ENCODE measurements at places on chromosomes 12 and 14.

DNA sequence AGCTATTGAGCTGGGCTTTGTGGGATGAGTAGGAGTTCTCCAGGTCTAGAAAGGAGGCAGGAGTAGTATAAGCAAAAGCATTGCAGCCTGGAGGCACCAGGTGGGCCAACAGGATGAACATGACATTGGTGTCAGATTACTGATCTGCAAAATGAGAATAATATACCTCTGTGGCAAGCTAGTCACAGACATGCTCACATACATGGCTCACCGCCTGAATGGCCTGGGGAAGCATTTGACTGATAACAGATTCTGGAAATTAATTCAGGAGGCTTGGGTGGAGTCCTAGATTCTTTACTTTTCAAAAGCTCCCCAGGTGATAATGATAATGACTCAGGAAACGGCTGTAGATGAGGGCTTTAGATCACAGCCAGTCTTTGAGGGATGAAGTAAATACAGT, 709 bp downstream of the TCL1B start:
- no peak for DNase-seq

DNA sequence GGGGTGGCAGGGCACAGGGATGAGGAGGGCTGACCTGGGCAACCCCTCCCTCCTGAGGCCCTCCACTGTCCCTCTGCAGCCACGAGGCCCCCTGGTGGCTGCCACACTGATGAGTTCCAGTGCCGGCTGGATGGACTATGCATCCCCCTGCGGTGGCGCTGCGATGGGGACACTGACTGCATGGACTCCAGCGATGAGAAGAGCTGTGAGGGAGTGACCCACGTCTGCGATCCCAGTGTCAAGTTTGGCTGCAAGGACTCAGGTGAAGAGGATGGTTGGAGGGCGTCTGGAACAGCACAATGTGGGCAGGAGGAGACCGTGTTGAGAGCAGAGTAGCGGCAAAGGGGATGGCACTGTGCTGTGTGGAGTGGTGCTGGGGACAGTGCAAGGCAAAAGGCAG, 25.7 kb upstream of the LRP1-AS start:
- peak; percentile 65 for DNase-seq

DNA sequence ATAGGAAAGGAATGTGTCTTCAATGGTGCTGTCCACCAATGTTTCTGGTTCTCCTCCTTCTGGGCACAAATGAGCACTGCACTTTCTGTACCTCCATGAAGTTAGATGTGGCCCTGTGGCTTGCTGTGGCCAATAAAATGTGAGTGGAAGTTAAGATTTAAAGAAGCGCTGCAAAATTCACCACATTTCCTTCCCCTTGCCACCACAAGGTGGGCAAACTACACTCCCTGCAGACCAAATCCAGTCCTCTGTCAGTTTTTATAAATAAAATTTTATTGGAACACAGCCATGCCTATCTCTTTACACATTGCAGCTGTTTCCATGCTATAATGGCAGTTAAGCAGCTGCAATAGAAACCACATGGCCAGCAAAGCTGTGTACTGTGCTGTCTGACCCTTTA, 141.4 kb upstream of the TMPO start:
- DNase-seq: no peak

DNA sequence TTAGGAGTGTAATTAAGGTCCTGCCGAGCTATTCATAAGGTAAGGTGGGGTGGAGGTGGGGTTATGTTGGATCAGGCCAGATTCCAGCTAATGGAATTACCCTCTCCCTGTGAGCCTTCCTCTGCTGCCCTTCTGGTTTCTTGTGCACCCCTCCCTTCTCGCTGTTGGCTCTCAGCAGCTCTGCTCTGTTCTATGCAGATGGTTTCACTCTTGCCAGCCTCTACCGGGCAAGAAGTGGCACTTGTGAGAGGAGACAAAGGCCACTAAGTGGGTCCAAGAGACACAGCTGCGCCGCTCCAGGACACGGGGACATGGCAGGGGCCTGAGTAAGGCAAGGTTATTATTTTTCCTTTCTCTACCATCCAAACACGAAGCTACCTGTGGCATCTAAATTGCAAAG, 334.4 kb downstream of the EMP1 start:
- DNase-seq: no peak

GRCh38 chr12:69007855-69008351, 74.9 kb upstream of the CPM start:
- DNase-seq: no peak

DNA sequence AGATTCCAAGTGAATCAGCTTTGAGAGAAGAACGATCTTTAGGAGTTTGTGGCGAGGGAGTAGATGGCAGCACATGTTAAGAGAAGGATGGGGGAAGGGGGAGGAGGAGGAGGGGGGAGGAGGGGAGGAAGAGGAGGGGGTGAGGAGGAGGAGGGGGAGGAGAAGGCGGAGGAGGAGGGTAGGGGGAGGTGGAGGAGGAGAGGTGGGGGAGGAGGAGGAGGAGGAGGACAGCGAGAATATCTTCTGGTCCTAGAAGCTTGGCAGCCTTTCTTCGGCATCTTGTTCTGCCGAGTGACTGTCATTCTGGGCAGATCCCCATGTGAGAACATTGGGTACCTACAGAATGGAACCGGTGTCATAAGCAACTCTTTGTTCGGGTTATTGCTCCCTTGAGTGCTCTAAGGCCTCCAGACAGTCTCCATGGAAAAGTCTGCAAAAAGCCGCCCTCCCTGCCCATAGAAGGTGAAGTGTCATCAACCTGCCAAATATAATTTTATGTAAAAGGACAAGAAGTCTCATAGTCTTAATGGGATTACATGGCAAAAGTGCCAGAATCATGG, 6.9 kb downstream of the RFC5 start:
- DNase-seq: no peak

- no peak for DNase-seq
Measured at GRCh38 chr12:109448707-109449390, 28.3 kb downstream of the KCTD10 start.

GRCh38 chr12:97924122-97924521, 461.5 kb downstream of the RMST start:
- no peak for DNase-seq

DNA sequence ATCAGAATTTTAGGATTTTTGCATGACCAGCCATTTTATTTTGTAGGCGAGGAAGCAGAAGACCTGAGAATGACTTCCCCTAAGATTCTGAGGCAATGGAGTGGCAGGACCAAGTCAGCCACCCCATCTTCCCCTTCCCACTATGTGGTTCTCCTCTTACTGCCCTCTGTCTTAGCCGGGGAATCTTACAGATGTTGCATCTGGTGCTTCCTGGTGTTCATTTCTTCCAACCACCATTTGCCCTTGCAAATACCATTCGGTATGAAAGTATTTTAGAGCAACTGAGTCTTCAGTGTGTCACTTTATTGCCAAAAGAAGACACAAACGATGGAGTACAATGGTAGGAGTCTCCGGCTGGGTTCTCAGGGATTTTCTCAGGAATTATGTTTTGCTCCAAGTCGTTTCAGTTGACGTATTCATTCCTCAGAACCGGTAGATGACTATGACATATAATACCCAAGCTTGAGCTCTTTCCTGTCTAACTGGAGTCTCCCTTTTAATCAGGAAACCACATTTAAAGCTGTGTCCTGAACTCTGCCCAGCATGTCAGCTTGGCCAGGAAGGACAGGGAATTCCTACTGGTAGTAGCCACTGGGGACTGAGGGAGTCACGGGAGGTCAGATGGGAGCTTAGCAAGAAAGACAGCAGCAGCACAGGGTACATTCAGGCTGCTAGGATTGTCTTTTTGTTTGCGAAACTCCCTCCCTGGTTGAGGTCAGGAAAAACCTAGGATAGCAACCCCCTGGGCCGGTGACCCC, 87.0 kb downstream of the SAMD4A start:
- no peak for DNase-seq

DNA sequence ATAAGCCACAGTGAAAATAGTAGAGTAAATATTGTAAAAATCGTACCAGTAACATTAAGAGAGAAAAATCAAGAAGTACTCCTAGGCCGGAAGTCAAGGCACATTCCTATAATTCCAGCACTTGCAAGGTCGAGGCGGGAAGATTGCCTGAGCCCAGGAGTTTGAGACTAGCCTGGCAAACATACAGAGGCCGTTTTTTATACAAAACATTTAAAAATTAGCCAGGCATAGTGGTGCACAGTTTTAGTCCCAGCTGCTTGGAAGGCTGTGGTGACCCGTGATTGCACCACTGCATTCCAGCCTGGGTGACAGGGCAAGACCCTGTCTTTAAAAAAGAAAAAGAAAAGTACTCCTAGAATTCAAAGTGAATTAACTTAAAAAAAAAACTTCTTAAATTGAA, 341.8 kb downstream of the C12orf50 start:
- DNase-seq: no peak

- no peak for DNase-seq
Measured at GRCh38 chr12:124610021-124610612, 42.7 kb upstream of the NCOR2 start.

GRCh38 chr12:40615590-40615989, 76.6 kb upstream of the CNTN1 start:
- no peak for DNase-seq

DNA sequence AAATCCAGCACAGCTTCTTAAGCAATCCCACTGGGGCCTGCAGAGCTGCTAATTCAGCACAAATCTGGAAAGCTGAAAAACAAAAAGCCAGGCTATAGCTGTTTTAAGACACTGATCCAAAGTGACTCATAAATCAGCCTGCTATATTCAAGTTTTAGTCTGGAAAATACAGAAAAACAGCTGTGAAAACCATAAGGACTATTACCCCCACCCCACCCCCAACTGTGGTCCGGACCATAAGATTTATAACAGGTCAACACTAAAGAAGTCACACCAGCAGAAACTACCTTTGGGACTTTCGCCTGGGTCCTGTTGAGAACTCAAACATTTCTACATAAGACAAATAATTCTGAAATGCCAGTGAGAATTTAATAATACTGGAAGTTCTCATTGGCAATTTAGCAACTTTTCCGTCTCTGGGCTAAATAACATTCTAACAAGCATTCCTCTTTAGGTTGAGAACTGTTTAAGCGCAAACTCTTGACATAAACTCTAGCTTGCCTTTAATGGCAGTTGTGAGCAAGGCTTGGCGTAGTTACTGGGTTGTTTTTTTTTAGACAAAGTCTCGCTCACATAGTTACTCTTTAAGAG, 3.3 kb downstream of the LRIG3 start:
- DNase-seq: no peak

DNA sequence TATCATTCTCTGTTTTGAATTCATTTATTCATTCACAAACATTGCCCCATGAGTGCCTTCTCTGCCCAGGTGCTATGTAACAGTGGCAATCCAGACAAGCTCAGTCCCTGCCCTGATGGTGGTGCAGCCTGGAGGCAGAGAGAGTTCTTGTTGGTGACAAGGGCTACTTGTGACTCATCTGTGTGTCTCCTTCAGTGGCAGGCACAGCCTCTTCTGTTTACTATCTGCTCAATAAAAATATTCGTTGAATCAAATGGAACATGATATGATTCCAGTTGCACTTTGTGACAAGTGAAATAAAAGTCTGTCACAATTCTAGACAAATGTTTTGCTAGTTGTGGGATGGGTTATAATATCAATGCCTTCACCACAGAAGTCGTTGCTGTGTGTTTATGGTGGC, 20.6 kb upstream of the CPM start:
- DNase-seq: no peak

- DNase-seq: no peak
Measured at GRCh38 chr14:102275866-102276265, 29.1 kb downstream of the MOK start.

DNA sequence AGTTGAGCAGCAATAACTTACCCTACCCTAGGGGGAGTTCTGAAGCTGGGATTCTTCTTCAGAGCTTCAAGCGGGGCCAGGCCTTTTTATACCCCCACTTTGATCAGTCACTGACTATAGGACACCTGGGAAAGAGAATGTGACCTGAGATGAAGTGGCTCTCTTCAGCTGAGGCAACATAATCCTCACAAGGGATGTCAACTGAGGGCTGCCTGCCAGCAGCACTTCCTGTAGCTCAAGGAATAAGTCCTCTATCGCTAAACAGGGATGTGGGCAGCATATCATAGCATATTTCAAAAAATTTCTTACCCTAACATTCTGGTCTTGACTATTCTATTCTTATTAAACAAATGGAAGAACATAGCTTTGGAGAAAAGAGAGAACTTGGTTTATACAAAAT, 17.4 kb downstream of the LGALS3 start:
- no peak for DNase-seq

GRCh38 chr14:106619606-106620005, 1093.2 kb downstream of the TMEM121 start:
- no peak for DNase-seq

DNA sequence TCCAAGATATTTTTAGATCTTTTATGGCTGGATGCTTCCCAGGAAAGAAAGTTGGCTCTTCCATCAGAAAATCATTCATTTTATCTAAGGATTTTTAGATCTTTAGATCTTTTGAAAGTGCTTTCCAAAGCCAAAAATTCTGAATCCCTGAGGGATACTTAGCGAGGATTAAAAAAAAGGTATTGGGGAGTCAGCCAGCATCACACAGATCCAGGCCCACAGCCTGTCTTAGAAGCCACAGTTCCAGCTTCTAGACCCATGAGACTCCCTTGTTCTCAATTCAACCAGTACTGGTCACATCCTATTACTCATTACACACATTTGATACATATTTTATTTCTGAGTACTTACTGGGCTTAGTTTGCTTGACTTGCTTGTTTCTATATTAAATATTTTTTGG, 49.9 kb downstream of the TSPAN8 start:
- no peak for DNase-seq

- no peak for DNase-seq
Measured at GRCh38 chr12:105271364-105271763, 35.4 kb upstream of the APPL2 start.

DNA sequence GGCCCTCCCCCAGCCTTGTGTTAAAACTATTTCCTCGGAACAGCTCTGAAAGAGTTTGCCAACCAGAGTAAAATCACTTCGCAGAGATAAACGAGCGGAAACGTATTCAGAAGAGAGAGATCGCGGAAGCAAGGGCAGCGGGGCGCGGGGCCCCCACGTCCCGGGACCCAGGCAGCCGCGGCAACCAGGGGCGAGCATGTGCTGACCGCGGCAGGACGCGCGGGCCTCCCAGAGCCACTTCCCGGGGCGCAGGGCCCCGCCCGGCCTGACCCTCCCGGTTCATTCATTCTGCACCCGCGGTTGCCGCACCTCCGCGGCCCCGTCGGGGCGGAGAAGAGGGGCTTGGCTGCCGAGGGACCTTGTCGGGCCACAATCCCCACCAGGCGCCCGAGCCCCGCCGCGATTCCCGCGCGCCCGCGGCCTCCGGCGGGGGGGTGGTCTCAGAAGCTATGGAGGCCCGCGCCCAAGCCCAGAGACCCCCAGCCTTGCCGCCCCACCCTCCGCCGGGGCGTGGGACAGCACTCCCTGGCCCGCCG, 598 bp downstream of the UBE2N start:
- DNase-seq: peak; percentile 42

- DNase-seq: no peak
Measured at GRCh38 chr12:57483466-57483865, 3.8 kb upstream of the ARHGAP9 start.

DNA sequence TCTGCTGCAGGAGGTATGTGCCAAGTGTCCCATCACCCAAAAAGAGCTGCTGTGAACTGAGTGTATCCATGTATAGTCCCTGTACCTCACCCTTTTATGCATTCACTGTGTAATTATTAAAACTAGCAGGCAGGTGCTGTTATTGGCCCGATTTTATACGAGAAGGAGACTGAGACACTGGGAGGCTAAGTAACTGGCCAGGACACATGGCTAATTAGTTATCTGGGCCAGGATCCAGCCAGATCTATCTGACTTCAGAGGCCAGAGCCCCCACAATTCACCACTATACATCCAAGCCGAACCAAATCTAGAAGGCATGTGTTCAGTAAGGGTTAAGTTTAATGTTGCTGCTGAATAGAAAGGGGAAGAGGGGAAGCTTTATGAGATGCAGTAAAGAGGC, 73.4 kb downstream of the FRMD6 start:
- DNase-seq: no peak

Measured in GM13977 (cell line).